ENCODE measurements at places on chromosomes 12 and 14.
A peak's percentile ranks its signal among the peaks of the same experiment; 100 is the strongest.

- DNase-seq = no peak
These were observed 279.9 kb downstream of the RPS29 start for GRCh38 chr14:49306152-49306751.

GRCh38 chr12:103691063-103691462 is 104.0 kb downstream of the STAB2 start:
- DNase-seq = no peak

- no peak for DNase-seq
These were observed 60.2 kb downstream of the PDE6H start for GRCh38 chr12:15033029-15033428.

DNA sequence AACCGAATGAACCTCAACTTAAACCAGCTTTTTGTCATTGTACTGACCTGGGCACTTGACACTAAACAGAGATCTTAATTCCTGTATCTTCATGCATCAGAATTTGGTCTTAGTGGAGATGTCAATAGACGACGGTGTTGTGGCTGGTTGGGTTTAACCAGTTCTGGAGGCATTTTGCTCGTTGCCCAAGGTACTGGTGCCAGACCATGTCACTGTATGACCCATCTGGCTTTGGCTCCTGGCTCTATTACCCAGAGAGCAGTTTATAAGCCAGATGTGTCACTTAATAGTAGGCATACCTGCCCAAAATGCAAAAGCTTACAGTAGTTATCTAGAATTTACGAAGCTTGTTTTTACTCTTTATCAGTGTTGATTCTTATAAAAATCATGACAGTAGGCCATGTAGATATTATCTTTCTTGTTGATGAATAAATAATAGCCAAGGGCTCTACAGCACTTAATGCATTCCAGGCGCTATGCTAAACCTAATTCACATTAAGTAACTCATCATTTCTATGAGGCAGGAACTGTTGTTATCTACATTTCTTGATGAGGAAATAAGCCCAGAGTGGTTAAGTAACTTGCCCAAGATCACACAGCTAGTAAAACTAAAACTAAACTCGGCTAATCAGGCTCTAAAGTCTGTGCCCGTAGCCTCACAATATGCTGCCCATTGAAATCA is 179.7 kb upstream of the HIF1A start:
- DNase-seq = no peak

DNA sequence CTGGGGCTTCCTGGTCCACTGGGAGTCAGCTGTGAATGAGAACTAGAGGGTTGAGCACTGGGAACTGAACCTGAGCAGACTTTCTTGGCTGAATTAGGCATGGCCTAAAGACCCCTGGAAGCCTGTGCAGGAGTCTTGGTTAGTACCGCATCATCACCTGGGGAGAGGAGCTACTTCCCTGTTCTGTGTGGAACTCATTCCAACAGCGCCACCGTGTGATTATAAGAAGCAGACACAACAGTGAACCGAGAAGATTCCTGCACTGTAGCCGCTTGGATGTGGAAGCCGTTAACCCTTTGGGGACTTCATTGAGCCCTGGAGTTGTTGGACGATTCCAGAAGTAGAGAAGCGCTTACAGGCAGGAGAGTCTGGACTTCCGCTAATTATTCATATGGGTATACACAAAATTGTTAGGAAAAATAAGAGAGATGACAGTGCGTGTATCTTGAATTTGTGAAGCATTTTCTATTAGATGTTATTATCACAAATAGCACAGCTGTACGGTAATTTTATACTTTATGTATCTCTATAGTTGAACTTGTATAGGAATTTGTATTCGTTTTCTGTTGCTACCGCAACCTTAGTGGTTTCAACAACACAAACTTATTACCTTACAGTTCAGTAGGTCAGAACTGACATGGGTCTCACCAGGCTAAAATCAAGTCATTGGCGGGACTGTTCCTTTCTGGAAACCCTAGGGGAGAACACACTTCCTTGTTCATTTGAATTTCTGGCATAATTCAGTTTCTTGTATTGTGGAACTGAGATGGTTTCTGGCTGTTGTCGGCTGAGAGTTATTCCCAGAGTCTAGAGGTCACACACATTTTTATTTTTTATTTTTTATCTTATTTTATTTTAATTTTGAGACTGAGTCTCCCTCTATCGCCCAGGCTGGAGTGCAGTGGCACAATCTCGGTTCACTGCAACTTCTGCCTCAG is 100.7 kb downstream of the C2CD5 start:
- DNase-seq = peak; percentile 31

DNA sequence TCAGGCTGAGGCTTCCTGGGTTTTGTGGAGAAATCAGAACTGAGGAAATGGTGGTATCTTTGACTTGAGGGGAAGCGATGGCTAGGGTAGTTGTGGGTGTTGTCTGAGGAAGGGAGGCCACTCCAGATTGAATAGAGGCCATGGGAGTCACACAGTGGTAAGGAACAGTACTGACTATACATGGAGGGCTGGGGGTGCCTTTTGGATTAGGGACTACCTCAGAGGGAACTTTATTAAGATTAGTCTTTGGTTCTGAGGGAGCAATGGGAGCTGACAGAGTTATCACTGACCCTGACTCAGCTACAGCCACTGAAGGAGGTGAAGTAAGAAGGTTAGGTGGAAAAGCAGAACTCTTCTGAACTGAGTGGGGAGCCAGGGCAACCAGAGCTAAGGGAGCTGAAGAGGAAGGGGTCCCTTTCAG is 4.4 kb downstream of the NACA start:
- DNase-seq = no peak

DNA sequence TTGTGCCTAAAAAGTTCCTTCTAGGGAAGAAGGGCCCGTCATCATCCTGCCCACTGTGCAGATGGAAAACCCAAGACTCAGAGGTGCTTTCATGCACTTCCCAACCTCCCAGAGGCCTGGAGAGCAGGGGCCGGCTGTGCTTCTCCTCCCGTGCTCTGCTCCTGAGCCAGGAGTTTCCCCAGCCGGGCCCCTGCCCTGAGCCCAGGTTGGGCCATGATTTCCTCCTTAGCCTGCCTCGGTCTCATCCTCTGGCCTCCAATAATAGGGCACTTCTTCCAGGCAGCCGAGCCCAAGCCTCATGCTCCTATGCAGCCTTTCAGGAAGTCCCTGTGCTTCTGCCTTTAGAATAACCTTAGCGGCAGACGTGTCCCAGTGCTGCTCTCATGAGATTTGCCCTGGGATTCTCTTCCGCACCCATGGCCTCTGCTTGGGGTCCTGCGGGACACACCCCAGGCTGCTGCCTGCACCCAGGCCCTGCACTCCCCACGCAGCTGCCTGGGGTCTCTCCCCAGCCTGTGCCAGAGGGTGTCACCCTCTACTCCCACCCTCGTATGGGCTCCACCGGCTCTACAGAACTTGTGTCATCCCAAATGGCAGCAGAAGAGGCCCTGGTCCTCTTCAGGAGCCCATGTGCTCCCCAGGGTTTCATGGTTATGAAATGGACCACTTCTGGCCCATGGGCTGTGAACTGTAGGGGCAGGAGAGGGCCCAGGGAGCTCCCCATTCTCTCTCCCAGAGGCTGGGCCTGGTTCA is 359.3 kb downstream of the ADGRD1 start:
- DNase-seq = no peak

DNA sequence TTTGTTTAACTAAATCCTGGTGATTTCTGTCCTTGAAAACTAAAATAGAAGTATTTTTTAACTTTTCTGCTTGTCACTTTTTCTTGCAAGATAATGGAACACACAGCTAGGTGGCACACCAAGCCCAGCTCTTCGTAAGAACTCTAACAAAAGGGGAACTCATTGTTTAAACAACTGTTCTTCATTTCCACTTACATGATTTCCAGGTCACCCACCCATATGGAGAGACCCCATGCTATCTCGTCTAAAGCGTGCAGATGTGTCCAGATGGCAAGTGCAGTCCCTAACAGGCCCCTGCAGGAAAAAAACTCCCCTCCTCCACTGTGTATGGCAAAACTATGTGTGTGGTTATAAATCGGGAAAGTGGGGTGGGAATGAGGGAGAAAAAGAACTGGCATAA is 43.3 kb upstream of the NT5DC3 start:
- peak; percentile 14 for DNase-seq

DNA sequence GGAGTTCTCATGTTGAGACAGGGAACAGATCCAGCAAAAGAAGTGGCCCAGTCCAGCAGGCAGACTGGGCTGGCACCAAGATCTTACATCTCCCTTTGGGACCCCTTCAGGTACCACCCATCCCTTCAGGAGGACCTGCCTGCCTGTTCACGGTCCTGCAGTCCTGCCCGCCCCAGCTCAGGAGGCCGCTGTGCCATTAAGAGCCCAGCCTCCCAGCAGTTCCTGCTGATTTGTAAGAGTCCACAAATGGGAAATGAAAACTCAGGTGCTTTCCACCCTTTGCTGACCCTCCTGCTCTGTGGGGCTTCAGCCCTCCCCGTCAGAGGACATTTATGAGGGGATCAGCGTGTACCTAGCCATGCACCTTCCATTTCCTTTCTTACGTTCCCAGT is 39.5 kb downstream of the C14orf132 start:
- DNase-seq = no peak

Measured in stimulated activated CD8-positive, alpha-beta memory T cell treated with anti-CD3 and anti-CD28 coated beads, Interleukin-4, amount 100 ng/mL, for 4 hours (primary cell).